Forelimb muscle (tissue), 1 donor: ENCODE measurements at places on chromosomes 2 and 18. TPM values are rescaled to one million over a fixed set of nuclear protein-coding genes. Genes with fewer than 3 reads are reported as not detected.

Gene THSD7B
- polyA plus RNA-seq: 0.42 TPM

Gene DNAJC5G
- polyA plus RNA-seq: 0.24 TPM

Gene CRACDL
- 1.1 TPM for polyA plus RNA-seq

Gene LONRF2
- 1.5 TPM for polyA plus RNA-seq

Gene CFLAR
- 39.6 TPM for polyA plus RNA-seq
